ENCODE measurements at places on chromosomes 3 and 15. TPM values are rescaled to one million over a fixed set of nuclear protein-coding genes. Genes with fewer than 3 reads are reported as not detected.

The SPESP1 gene
- not detected for total RNA-seq

The HAPLN3 gene
- total RNA-seq = 36.8 TPM

The IL5RA gene
- total RNA-seq = not detected

The ABHD5 gene
- 23.5 TPM for total RNA-seq

The MYO5A gene
- 31.4 TPM for total RNA-seq

The ZNF770 gene
- 14.6 TPM for total RNA-seq

The SLC51A gene
- total RNA-seq = not detected

The A4GNT gene
- not detected for total RNA-seq

The SH3BP5 gene
- total RNA-seq = 21.3 TPM

The SAMD7 gene
- not detected for total RNA-seq

Data from A549 treated with CpdA at 1 μM for 4 hours (cell line).